Activated naive CD4-positive, alpha-beta T cell treated with anti-CD3 and anti-CD28 coated beads for 36 hours (primary cell): ENCODE measurements at places on chromosomes 6 and 20. TPM values are rescaled to one million over a fixed set of nuclear protein-coding genes. Genes with fewer than 3 reads are reported as not detected.

Gene ZNF831
- total RNA-seq, result 5.1 TPM

Gene LHFPL5
- total RNA-seq, result not detected

DNA sequence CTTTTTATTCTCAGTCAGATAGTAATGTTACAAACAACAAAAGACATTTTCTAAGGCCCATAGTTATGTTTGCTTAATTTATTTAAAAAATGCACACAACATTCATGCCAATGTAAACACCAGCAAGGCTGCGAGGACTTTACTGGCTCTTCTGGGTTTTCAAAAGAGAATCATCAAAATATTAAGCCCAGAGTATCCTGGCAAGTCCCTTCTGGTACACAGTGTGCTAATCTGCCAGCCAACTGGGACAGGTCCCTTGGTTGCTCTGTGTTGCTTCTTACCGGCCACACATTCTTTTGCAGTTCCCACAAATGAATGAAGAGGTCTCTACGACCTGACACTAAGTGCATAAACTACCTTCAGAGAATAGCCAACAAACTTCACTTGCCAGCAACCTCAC, 42.6 kb upstream of the SPDEF start:
- DNase-seq, result no peak

- DNase-seq, result no peak
Measured at GRCh38 chr20:36173451-36173933, 19.0 kb downstream of the EPB41L1 start.

GRCh38 chr20:19858466-19859371, 100.7 kb downstream of the RIN2 start:
- no peak for DNase-seq

- no peak for DNase-seq
Measured at GRCh38 chr6:23447731-23448130, 678.3 kb upstream of the NRSN1 start.

- DNase-seq, result no peak
Measured at GRCh38 chr6:26243132-26243531, 121.9 kb upstream of the BTN3A2 start.

Gene AIF1
- total RNA-seq, result 120 TPM

- no peak for DNase-seq
Measured at GRCh38 chr6:73200735-73201134, 24.6 kb downstream of the KHDC1L start.

DNA sequence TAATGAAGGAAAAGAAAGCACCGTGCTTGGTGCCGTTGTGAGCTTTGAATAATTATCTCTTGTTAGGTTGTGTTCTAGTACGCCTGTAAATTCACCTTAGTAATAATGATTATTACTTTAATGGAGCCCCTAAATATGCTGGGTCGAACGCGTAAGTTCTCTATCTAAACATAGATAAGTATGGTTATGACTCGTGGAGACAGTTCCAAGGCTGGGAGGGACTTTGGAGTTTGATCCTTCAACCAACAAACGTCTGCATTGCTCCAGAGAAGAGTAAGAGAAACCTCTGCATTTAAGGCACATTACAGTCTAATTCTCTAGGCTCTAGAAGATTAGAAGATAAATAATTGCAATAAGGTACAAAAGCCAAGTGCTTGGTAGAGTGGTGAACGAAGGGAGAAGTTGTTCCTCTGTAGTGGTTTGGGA, 514 bp downstream of the ACOT13 start:
- DNase-seq, result peak; percentile 26

Gene PSORS1C1
- total RNA-seq, result 0.40 TPM

GRCh38 chr20:5447188-5447587, 130.4 kb upstream of the PROKR2 start:
- no peak for DNase-seq

Gene TDRD6
- not detected for total RNA-seq

- DNase-seq, result no peak
Measured at GRCh38 chr20:48826069-48826468, 1.7 kb downstream of the PREX1 start.

- DNase-seq, result no peak
Measured at GRCh38 chr20:59124296-59125029, 39.2 kb upstream of the ZNF831 start.

Gene RCAN2
- total RNA-seq, result 0.43 TPM

Gene BMP6
- 0.36 TPM for total RNA-seq

- peak; percentile 81 for DNase-seq
Measured at GRCh38 chr6:42017021-42017643, 33.2 kb upstream of the TAF8 start.

Gene PXDC1
- 0.17 TPM for total RNA-seq

Gene COL9A1
- total RNA-seq, result not detected

GRCh38 chr20:47818016-47818415, 32.7 kb upstream of the SULF2 start:
- DNase-seq, result no peak

DNA sequence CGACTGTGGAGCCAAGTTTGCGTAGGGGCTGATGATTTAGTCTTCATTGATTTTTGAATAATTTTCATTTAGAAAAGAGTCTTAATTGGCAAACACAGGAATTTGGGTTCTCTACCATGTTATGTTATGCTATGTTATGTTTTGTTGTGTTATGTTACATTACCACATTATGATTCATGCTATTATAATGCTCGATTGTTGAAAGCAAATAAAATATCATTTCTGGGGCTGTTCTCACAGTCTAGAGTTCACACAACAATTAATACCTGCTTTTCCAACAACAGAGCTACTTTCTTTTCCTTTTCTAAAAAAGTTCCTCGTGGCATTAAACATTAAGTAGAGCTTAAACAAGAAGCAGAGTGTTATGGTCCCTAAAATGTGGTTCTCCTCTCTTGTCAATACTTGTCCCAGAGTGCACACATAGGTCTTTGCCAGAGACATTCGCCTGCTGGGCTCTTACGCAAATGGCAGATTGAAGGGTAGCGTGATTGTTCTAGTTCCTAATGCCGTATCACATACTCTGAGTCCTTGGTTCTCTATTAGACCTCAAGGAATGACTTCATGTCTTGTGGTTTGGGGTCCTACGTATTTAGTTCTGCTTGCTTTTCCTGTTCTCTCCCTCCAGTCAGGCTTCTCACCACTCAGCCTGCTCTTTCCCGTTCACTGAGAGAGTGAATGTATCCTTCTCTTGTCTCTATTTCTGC, 370.3 kb downstream of the CD109 start:
- no peak for DNase-seq

GRCh38 chr6:99609905-99610489, 3.4 kb downstream of the PRDM13 start:
- no peak for DNase-seq

- no peak for DNase-seq
Measured at GRCh38 chr6:53432318-53433161, 83.8 kb upstream of the ELOVL5 start.

DNA sequence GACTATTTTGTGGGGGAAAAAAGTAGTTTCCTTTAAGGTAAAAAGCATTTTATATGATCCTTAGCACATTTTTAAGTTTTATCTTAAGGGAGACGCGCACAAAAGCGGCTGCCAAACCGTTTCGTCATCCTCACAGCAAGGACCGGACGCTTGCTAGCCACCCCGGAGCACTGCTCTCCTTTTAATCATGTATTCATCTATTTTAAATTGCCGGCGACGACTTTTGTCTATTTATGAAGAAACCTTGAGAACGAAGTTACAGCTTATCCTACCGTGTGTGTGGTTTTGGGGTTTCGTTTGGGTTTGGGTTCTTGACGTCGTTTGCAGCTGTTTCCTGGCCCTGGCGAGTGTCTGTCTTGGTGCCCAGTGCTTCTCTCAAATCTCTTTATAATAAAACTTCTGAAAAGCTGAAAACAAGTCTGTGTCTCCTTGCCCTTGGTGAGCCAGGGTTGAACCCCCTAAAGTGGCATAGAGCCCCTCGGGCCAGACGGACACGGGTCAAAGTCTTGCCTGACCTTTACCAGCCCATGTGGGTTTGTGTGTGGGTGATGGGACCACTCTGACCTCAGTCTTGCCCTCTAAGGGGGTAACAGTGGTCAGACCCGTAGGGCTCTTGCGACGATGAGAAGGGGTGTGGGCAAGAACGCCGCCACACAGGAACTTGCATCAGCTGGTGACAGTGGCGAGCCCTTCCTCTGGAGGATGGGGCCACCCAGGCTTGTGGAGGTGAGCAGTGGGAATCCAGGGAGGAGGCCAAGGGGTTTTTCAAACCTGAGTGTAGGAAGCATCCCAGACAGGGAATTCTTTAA, 117.6 kb downstream of the JPH2 start:
- DNase-seq, result peak; percentile 79

DNA sequence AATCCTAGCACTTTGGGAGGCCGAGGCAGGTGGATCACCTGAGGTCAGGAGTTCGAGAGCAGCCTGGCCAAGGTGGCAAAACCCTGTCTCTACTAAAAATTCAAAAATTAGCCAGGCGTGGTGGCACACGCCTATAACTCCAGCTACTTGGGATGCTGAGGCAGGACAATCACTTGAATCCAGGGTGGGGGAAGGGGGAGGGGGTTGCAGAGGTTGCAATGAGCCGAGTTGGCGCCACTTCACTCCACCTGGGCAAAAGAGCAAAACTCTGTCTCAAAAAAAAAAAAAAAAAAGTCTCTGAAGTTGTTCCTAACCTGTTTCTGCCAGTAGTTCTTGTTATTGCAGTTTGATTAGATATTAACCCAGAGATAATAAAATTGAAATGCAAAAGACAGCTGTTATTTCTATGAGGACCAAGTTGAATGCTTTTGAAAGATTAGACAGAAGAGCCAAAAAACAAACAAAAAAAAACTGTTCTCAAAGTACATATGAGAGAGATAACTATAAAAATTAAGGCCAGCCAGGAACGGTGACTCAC, 22.6 kb downstream of the PIGU start:
- no peak for DNase-seq

- no peak for DNase-seq
Measured at GRCh38 chr20:20210943-20211273, 157.0 kb upstream of the INSM1 start.

Gene RIPPLY2
- not detected for total RNA-seq

DNA sequence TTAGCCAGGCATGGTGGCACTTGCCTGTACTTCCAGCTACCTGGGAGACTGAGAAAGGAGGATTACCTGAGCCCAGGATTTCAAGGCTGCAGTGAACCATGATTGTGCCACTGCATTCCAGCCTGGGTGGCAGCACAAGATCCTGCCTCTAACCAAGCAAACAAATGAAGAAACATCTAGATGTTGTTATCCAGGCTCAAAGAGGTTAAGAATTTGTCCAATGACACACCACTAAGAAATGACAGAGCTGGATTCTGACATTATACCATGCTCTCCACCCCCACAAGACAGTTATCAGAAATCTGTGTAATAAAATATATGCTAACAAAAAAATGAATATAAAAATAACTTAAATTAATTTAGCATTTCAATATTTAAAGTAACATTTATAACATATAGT, 925.5 kb upstream of the SLC35B3 start:
- DNase-seq, result no peak

- peak; percentile 27 for DNase-seq
Measured at GRCh38 chr20:36658300-36658699, 12.3 kb upstream of the SLA2 start.

Gene EPHA7
- not detected for total RNA-seq

- peak; percentile 37 for DNase-seq
Measured at GRCh38 chr20:62370115-62370806, 3.1 kb upstream of the LAMA5 start.

DNA sequence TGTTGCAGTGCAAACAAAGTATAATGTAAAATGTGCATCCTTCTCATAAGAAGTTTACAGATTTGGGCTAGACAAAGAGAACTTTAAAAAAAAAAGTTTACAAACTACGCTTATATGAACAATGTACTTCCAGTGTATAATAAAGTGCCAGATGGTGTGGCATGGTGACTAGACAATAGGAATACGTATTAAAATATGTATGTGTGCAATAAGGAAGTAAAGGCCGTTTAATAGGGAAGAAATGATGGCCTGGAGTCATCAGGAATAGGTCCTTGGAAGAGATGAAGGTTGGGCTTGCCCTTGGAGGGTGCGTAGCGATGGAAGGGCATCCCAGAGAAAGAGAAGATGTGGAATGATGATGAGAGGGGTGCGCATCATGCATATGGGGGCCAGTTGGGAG, 108.2 kb downstream of the SOBP start:
- no peak for DNase-seq

Gene KCNS1
- total RNA-seq, result 0.40 TPM

Gene SIRPB1
- 2.0 TPM for total RNA-seq

Gene CENPW
- total RNA-seq, result 85.8 TPM

Gene SLC35F1
- not detected for total RNA-seq

Gene POM121L2
- not detected for total RNA-seq

- DNase-seq, result no peak
Measured at GRCh38 chr6:40721271-40721952, 134.2 kb upstream of the LRFN2 start.

Gene C20orf204
- 1.1 TPM for total RNA-seq

Gene HLA-DQA1
- 0.81 TPM for total RNA-seq

Gene OPRL1
- total RNA-seq, result 0.45 TPM

- DNase-seq, result no peak
Measured at GRCh38 chr20:52684176-52684575, 288.0 kb upstream of the TSHZ2 start.

DNA sequence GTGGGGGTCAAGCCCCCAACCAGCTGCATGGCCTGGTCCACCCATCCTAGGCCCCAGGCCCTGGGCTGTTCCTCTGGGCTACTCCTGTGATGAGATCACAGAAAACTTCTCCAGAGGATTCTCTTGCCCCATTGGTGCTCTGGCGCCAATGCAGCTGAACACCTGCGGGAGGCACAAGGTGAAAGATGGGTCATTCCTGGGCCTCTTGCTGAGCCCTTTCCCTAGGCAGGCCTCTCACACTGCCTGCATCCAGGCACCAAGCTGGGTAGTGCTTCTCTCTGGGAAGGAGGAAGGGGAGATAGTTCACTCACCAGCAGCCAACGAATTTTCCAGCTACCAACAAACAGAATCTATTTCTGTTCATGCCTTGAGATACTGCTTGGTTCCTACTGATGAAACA, 142.1 kb downstream of the PXDC1 start:
- no peak for DNase-seq

Gene PBOV1
- not detected for total RNA-seq

- no peak for DNase-seq
Measured at GRCh38 chr6:25954756-25955155, 7.8 kb upstream of the TRIM38 start.

DNA sequence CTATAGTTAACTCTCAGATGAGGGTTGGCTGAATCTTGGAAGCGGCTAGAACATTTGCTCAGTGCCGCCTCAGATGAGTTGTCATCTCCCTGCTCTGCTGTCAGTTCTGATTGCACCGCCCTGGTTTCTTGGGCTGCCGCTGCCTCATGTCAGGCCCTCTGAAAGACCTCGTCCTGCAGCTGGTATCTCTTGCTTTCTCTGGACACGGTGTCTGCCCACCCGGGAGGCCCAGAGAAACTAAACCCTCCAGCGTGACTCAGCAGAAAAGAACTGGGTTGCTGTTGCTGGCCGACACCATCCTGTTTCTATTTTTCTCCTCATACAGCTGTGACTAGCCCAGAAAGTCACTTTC, 355.4 kb downstream of the CD83 start:
- DNase-seq, result no peak

Gene BCKDHB
- 15.5 TPM for total RNA-seq

DNA sequence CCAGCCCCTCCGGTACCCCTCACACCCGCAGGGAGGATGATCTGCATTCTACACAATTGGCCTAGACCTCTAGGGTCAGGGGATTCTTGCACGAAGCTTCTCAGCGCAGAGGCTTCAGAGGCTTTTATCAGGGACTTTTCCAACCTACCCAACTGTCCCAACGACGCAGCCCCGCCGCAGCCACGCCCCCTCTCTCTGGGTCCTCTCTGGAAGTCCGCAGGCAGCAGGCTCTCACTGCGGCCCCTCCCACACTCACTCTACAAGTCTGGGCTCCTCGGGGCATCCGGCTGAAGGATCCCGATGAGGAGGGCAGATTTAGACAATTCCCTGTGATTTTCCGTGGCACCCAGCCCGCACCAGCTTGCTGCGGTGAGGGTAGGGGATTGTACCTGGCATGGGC, 227.7 kb upstream of the RNF24 start:
- no peak for DNase-seq

Gene TFAP2A
- total RNA-seq, result not detected
